Hematopoietic multipotent progenitor cell treated with erythropoietin and hydrocortisone succinate and interleukin-3 and kit ligand, for 15 days (in vitro differentiated cells): ENCODE measurements at places on chromosomes 6 and 20.

DNA sequence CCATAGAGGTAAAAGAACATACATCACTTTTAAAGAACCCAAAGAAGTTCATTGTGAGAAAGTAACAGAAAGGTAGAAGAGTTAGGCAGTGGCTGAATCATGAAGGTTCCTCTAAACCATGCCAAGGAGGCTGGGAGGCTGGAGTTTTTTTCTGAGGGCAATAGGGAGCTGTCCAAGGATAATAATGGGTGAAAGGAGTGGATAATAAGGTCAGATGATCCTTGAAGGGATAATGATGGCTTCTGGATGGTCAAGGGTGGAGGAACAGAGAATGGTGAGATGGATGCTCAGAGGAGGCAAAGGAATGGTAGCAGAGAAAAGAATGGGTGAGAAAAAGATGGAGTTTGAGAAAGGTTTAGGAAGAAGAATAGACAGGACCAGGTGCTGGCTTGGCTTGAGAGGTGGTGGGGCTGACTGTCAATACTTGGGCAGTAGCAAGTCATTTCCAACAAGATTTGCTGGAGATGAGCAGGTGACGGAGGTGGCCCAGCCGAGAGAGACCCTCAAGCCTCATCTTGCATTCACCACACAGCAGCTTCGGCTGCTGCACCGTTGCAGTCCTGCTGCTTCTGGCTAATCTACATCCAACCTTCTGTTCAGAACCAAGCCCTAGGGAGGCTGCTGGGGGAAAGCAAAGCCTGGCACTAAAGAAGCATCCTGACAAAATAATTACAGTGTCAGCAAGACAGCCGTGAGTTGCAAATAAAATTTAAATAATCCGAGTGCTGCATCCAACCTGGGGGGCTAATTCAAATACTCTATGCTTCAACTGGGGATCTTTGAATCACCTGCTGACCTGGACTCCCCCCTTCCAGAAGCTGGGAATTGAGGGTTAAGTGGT is 131.2 kb upstream of the KCNG1 start:
- DNase-seq, result no peak

DNA sequence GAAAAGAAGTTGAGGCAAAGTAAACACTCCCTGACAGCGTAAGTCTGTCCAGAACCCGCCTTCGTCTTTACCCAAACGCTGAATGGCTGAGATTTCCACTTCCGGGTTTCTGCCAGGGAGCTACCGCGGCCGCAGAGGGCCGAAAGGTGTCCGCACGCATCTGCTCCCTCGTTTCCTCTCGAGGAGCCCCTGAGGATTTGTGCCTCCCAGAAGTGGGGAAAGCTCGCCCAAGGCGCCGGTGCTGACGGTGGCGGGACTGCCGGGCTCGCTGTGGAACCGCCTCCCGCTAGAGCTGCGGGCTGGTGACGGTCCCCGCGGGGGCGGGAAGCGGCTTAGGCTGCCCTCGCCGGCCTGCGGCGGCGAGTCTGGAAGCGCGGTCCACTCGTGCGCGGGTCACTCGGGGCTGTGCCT is 1760.2 kb upstream of the DEFB115 start:
- DNase-seq, result peak; percentile 2

DNA sequence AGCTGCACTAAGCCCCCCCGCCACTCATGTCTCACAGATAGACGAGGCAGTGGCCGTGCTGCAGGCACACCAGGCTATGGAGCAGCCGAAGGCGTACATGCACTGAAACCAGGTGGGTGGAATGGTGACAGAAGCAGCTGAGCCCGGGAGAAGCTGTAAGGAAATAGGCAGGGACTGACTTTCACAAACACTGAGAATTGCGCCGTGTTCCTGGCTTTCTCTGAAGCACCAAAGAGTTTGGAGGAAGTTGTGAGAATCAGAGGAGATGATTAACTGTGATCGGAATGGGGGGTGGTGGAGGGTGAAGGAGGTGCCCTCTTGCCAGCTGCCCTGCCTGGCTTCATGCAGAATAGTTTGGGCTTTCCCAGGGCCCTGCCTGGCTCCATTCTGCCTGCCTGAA is 21.6 kb downstream of the TOMM34 start:
- no peak for DNase-seq

GRCh38 chr20:31943052-31943471 is 8.8 kb downstream of the PDRG1 start:
- no peak for DNase-seq

GRCh38 chr20:10521836-10522235 is 86.7 kb downstream of the SLX4IP start:
- DNase-seq, result no peak

DNA sequence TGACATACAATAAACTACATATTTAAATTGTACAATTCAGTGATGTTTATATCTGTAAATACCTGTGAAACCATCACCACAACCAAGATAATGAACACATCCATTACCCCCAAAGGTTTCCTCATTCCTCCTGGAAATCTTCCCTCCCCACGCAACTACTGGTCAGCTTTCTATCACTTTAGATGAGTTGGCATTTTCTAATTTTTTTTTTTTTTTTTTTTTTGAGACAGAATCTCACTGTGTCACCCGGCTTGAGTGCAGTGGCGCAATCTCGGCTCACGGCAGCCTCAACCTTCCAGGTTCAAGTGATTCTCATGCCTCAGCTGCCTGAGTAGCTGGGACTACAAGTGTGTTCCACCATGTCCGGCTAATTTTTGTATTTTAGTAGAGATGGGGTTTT is 31.7 kb upstream of the ECI2 start:
- no peak for DNase-seq

DNA sequence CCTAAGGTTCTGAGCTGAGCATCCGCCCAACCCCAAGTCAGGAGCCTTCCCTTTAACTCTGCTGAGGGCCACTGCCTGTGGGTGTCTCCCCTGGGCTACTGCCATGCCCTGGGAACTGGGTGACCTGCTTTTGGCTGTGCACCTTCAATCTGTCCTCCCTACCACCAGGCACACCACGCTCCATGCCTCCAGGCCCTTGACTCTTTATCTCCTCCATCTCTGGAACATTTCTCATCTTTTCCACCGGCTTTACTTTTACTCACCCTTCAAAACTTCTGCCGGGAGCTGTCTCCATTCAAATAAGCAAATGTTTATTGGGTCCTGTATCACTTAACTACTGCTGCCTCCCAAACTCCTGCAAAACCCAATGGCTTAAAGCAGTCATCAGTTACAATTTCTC is 83.3 kb upstream of the NHSL1 start:
- DNase-seq, result no peak

GRCh38 chr6:25446830-25447569 is 167.8 kb downstream of the CARMIL1 start:
- no peak for DNase-seq

- no peak for DNase-seq
Measured at GRCh38 chr6:15619330-15619729, 43.5 kb downstream of the DTNBP1 start.

- no peak for DNase-seq
Measured at GRCh38 chr20:47350691-47351545, 5.6 kb downstream of the ZMYND8 start.

DNA sequence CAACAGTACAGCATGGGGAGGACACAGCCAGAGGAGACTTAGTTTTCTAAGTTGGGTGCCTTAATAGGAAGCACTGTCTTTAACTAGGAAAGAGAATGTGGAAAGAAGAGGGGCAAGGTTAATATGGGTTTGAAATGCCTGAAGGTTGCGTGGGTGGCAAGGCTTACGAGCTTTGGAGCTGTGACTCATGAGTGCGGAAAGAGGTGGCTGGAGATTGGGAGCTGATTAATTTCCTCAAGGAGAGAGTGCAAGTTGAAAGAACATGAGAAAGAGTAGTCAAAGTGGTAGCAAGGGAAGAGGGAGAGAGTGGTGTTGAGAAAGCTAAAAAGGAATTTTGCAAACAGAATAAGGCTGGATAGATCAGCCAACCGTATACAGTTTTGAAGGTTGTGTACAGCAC is 315.1 kb upstream of the PRND start:
- DNase-seq, result no peak

GRCh38 chr6:120652506-120652905 is 681.8 kb downstream of the TBC1D32 start:
- no peak for DNase-seq

DNA sequence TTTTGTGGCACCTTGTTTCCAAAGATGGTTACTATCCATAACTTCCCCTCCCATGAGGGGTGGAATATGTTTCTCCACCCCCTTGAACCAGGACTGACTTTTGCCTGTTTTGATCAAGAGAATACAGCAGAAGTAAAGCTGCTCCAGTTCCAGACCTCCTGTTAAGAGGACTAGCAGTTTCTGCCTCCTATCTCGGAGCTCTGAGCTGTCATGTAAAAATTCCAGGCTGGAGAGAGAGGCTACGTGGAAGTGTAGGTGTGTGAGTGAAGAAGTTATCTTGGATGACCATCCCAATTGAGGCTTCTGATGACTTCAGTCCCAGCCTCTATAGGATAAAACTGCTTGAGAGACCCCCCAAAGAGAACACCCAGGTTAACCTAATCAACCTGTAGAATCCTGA is 511.7 kb upstream of the IMPG1 start:
- no peak for DNase-seq

DNA sequence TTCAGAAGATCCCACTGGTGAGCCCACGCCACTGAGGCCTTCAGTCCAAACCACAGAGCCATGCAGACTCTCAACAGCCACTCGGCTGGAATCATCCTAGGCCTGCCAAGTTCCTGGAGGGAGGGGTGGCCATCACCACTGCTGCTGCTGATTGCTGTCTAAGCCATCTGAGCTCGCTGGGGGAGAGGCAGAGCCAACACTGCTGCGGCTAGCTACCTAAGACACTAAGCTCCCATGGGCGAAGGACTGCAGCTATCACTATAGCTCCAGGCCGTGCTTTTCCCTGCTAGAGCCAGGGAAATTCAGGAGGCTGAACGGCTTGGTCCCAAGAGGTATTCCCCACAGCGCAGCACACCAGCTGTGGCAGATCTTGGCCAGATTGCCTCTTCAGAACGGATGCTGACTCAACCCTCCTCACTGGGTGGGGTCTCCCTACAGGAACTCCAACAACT is 73.6 kb downstream of the TBC1D32 start:
- DNase-seq, result no peak
